ENCODE measurements at places on chromosomes 6 and 20.

GRCh38 chr6:52293067-52293466 is 8.5 kb upstream of the MCM3 start:
- DNase-seq: no peak

DNA sequence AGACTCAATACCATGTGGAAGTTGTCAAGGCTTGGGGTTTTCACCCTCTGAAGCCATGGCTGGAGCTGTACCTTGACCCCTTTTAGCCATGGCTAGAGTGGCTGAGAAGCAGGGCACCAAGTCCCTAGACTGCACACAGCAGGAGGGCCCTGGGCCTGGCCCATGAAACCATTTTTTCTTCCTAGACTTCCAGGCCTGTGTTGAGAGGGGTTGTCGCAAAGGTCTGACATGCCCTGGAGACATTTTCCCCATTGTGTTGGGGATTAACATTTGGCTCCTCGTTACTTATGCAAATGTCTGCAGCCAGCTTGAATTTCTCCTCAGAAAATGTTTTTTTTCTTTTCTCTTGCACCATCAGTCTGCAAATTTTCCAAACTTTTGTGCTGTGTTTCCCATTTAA is 196.4 kb downstream of the SLC16A10 start:
- DNase-seq: no peak

DNA sequence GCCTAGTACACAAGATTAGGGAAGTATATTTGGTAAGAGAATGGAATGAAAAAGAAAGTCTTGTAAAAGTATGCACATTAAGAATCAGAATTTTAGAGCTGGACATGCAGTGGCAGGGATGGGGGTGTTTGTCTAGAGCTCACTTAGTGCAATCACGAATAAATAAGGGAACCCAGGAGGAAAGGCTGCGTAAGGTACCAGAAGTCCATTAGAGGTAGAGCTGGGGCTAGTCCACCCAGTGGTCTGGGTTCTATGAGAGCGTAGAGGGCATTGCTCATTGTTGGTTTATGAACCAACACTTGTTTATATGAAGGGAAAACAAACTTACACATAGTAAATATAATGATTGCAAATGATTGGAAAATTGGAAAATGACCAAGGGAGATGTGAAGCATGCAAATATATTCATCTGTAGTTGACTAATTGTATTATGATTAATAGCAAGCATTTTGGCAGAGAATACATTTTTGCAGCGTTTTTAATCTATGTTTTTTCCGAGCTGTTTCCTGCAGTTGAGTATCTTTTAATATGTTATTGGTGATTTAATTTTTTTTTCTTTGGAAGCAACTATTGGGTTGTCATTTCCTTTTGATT is 3.2 kb downstream of the CDC40 start:
- no peak for DNase-seq

DNA sequence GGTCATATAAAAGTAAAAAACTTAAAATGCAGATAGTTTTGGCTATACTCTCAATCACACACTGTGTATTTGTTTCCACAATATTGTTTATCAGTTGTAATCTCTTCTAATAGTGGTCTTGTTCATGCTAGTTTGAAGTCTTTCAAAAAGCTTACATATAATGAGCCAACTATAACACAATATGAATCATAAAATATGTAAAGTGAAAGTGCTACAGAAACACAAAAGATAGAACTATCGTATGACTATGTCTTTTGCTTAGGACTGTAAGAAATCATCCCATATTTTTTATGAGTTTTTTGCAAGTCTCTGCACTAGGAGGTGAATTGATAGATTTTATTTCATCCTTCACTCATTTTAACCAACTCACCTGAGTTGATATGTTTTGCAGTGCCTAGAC is 136.0 kb downstream of the MMUT start:
- DNase-seq: no peak

GRCh38 chr6:34806738-34807453 is 15.0 kb downstream of the BLTP3A start:
- DNase-seq: no peak

DNA sequence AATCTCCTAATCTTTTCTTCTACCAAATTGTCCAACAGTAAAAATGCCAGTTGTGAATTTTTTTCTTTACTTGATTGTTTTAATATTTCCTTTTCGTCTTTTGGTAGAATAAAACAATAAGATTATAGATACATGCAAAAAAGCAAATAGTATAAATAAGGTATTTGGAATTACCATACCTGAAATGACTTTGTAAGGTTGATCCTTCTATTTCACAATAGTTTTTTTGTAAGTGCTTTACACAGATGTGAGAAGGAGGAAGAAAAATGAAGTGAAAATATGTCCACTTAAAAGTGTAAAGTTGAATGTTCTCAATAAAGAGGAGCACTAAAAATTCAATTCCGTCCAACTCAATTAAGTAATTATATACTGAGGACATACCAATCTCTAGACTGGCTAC is 457.6 kb downstream of the UTRN start:
- no peak for DNase-seq

- DNase-seq: no peak
Measured at GRCh38 chr20:5315807-5316187, 957 bp downstream of the PROKR2 start.

DNA sequence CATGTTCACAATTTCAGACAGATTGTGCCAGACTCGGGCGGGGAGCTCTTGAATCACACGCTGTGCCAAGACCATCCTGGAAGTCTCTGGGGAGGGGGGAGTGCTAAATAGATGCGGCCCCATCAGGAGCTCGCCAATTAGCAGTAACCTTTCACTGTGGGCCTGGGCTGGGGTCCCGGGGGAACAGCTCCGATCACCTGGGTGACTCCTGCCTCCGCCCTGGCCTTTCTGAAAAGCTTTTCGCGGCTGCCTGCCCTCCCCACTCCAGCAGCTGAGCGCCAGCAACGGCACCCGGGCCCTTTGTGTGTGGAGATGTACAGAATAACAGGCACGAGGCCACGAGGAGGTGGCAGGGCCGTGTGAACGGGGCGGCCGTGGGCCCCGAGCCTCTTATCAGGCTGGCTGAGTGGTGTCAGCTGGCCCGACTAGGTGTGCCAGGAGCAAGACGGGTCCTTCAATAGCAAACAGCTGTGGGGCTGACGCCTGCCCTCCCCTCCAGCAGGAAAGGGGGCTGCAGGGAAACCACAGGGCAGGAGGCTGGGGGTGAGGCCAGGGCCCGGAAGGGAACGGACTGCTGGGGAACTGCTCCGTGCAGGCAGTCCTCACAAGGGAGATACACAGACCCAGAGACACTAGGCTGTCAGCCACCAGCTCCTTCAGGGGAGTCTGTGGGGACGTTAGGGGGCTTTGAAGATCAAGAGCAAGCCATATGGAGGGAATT is 56.8 kb downstream of the NOL4L start:
- DNase-seq: no peak

GRCh38 chr6:4344317-4344899 is 209.0 kb upstream of the ECI2 start:
- DNase-seq: no peak

- peak; percentile 64 for DNase-seq
Measured at GRCh38 chr6:168374051-168374502, 54.5 kb upstream of the DACT2 start.

DNA sequence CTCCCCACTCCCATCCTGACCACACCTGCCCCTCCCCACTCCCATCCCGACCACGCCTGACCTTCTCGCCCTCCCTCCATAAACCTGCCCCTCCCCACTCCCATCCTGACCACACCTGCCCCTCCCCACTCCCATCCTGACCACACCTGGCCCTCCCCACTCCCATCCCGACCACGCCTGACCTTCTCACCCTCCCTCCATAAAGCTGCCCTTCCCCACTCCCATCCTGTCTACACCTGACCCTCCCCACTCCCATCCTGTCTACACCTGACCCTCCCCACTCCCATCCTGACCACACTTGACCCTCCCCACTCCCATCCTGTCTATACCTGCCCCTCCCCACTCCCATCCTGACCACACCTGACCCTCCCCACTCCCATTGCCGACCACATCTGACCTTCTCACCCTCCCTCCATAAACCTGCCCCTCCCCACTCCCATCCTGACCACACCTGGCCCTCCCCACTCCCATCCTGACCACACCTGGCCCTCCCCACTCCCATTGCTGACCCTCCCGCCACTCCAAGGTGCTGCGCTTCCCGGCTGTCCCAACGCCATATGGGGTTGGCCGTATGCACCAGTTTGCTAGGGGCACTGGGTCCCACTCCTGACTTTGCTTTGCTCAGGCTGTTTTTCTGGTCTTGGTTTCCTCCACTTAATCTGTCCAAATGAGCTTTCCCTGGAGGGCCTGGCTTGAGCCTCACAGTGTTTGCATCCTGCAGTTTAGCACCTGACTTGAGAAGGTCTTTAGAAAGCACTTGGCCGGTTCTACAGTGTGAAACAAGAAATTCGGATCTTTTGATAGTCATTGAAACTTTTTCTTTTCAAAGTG is 2.9 kb downstream of the KIF25 start:
- DNase-seq: no peak

DNA sequence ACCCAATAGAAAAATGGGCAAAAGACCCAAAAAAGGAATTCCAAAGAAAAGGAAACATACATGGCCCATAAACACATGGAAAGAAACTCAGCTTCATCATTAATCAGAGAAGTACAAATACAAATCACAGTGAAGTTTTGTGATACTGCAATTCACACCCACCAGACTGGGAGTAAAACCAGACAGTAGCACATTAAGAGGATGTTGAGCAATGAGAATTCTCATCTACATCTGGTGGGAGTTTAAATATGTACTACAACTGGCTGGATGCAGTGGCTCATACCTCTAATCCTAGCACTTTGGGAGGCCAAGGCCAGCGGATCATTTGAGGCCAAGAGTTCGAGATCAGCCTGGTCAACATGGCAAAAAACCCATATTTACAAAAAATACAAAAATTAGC is 125.7 kb upstream of the PHACTR1 start:
- no peak for DNase-seq

- DNase-seq: no peak
Measured at GRCh38 chr6:95923518-95923917, 92.3 kb upstream of the FUT9 start.

DNA sequence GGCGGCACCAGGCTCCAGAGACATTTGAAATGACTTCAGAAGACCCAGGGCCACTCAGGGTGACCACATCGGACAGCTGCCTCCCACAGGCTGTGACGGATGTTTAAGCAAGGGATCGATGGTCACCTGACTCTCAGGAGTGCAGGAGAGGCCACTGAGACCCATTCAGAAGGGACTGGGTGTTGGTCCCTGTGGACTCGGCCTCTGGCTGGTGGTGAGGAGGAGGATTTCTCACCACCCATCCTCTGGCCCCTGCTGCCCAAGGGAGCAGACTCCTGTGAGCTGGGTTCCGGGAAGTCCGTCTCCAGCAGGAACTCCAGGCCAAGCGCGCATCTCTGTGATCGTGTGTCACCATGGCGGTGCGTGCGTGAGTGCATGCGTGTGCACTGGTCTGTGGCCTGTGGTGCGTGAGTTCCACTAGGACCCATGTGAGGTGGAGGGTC is 25.5 kb downstream of the NPEPL1 start:
- DNase-seq: no peak

GRCh38 chr20:13251904-13252297 is 30.8 kb downstream of the ISM1 start:
- no peak for DNase-seq

DNA sequence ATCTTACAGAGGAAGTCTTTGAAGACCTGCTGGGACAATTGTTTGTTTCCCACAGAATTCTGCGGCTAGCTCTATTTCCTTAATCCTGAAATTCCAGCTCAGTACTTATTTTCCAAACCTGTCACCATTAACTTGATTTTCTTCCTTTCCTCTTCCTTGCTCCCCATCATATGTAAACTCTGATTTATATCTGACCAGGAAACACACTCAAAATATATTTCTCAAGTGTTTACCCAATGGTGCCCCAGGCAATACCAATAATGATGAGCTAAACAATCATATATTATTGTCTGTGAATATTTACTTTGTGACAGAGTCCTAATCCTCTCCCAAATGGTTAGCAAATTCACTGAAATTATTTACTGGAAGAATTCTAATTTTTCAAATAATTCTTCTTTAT is 597.3 kb downstream of the PKHD1 start:
- DNase-seq: no peak

GRCh38 chr6:71698702-71699101 is 187.6 kb upstream of the RIMS1 start:
- DNase-seq: no peak

- DNase-seq: no peak
Measured at GRCh38 chr6:99521633-99522151, 6.5 kb upstream of the USP45 start.

GRCh38 chr6:147660334-147661311 is 152.1 kb downstream of the SAMD5 start:
- no peak for DNase-seq

GRCh38 chr20:24948939-24949679 is at the start of gene CST7:
CST7 (plus strand) TSS chr20:24949269; CDS start chr20:24949506, 237 bp downstream.
- peak; percentile 47 for DNase-seq

GRCh38 chr20:3193806-3194616 is 10.5 kb downstream of the DDRGK1 start:
- DNase-seq: no peak

- no peak for DNase-seq
Measured at GRCh38 chr6:146914489-146915483, 289.4 kb upstream of the STXBP5 start.

- no peak for DNase-seq
Measured at GRCh38 chr20:37979021-37979985, 54.0 kb downstream of the TTI1 start.

- no peak for DNase-seq
Measured at GRCh38 chr6:79436241-79436640, 101.0 kb downstream of the LCA5 start.

- DNase-seq: no peak
Measured at GRCh38 chr6:134407791-134408190, 89.9 kb upstream of the SGK1 start.

DNA sequence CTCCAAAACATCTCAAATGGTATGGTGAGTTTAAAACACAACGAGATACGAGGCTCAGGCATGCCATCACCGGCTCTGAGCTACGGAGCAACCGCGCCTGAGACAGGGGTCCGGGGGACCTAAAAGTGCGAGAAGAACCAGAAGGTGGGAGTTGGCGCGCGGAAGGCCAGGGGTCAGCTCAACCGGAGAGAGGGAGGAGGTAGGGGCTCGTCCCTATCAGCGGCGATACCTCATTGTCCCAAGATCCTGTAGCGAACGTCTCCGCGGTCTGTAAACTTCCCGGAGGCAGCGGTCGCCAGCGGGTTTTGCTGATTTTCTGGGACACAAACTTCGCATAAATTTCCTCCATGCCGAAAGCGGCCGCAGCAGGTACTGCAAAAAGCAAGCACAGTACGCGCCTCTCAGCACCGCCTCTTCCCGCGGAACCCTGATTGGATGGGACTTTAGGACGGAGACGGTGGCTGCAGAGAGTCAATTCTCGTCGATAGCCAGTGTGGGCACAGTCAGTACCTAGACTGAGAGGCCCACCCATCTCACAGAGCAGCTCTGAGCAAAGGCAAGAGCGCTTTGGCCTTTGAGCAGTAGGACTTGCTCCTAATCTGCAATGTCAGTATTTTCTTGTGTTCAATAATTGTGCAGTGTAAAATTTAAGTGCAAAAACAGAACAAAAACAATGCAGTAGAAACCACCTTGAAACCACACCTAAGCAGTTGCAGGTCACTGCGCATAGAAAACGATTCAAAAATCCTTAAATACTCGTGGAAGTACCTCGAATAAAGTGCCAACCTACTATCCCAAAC is at the start of gene NUP43:
Gene NUP43 (minus strand): TSS at position 383 of the 800 bp plus-strand sequence. CDS start 34 bp downstream, at position 349.
- DNase-seq: peak; percentile 89
